ENCODE measurements at places on chromosomes 16 and 17.
A peak's percentile ranks its signal among the peaks of the same experiment; 100 is the strongest.

GRCh38 chr16:70746040-70746707 is 54.8 kb downstream of the VAC14 start:
- DNase-seq: no peak

GRCh38 chr17:927611-928461 is 51.7 kb downstream of the NXN start:
- no peak for DNase-seq

DNA sequence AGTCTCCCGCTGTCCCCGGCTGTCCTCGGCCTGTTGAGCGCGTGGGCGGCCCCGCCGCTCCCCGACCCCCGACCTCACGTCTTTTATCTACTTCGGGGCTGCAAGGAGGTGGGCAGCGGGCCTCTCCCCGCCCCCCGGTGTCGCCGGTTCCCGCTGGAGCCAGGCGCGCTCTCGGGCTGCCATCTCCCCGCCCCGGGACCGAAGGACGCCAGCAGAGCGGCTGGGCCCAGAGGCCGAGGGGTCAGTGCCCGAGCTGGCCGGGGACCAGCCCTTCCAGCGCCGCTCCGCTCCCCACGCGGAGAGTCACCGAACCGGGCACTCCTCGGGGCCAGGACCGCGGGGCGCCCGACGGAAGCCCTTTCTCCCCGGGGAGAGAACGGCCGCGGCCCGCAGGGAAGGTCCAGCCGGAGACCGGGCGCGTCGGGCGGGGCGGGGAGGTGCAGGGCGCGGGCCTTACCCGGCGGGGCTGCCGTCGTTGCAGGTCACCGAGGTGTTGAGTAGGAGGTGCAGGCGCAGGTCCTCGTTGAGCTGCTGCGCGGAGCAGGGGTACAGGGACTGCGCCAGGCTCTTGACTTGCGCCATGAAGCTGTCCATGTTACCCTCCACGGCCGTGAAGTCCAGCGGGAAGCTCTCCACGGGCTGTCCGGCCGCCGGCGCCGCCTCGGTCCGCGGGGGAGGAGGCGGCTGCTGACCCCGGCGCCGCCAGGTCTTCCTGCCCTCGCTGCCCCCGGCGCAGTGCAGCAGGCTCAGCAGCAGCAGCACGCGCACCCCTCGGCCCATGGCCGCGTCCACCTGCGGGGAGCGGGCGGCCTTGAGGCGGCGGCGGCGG is 643 bp downstream of the NOTUM start:
- DNase-seq: no peak

DNA sequence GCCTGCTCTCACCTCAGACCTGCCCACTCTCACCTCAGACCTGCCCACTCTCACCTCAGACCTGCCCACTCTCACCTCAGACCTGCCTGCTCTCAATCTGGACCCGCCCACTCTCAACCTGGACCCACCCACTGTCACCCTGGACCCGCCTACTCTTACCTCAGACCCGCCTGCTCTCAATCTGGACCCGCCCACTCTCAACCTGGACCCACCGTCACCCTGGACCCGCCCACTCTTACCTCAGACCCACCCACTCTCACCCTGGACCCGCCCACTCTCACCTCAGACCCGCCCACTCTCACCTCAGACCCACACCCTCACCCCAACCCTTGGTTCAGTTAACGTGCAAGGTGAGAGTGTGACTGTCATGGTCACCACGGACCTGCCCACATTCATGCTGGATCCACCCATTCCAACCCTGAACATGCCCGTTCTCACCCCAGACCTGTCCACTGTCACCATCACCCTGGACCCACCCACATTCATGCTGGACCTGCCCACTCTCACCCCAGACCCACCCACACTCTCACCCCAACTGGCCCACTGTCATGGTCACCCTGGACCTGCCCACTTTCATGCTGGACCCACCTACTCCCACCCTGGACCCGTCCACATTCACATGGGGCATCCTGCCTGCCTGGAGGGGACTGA is 31.2 kb upstream of the ENPP7 start:
- no peak for DNase-seq

DNA sequence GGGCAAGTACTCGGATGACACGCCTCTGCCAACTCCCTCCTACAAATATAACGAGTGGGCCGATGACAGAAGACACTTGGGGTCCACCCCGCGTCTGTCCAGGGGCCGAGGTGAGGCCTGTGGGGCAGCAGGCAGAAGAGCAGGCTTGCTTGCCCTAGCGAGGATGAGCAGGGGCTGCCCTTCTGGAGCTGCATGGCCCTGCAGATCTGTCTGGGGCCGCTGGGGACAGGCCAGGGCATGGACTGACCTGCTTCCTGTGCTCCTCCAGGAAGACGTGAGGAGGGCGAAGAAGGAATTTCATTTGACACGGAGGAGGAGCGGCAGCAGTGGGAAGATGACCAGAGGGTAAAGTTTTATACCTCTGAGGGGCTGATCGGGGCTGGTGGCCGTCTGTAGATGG is 5.3 kb downstream of the DHX38 start:
- DNase-seq: no peak

GRCh38 chr17:35942588-35943186 is 826 bp downstream of the LYZL6 start:
- DNase-seq: no peak

GRCh38 chr17:77002103-77003045 is 134.2 kb downstream of the MGAT5B start:
- DNase-seq: no peak

DNA sequence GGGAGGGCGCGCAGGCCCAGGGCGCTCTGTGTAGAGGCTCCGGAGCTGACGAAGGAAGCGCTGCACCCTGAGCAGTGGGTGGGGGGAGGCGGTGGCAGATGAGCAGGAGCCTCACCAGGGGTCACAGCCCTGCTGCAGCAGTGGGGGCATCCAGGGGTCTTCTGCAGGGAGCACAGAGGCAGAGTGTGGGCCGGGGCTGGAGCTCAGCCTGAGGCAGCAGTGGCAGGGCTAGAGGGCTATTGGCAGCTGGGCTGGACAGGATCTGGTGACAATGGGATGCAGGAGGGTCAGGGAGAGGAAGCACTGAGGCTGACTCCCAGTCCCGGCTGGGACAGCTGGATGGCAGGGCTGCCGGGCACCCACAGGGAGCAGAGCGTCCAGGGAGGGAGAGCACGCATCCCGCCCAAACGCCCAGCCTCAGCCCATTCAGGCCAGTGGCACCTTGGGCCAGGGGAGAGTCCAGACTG is 21.0 kb downstream of the KDM8 start:
- DNase-seq: no peak

GRCh38 chr16:47732122-47732521 is 271.0 kb downstream of the PHKB start:
- no peak for DNase-seq

GRCh38 chr16:49932946-49933345 is 77.0 kb upstream of the ZNF423 start:
- no peak for DNase-seq

DNA sequence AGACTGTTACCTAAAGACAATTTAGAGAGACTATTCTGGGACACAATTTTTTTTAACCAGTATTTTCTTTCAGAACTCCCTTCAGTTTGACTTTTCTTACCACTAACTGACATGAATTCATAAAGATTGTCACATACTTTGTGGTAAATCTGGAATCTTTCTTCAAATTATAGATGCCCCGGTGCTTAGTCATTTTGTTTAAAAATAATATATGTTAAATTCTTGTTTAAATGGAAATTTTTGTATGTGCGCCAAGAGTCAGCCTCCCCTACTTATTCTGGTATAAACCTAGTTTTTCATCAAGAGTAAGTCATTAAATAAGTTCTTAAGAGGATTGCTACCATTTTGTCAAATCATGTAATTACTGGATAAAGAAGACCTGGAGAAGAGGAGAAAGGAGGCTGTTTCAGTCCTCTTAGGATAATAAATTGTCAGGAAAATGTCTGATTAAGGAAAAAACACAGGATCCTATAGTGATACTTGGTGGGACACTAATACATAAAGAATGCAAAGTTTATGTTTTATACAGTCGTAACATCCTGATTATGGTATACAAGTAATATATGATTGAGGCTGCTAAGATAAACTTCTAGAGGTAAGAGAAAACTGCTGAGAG is 424.4 kb downstream of the PMP22 start:
- no peak for DNase-seq

DNA sequence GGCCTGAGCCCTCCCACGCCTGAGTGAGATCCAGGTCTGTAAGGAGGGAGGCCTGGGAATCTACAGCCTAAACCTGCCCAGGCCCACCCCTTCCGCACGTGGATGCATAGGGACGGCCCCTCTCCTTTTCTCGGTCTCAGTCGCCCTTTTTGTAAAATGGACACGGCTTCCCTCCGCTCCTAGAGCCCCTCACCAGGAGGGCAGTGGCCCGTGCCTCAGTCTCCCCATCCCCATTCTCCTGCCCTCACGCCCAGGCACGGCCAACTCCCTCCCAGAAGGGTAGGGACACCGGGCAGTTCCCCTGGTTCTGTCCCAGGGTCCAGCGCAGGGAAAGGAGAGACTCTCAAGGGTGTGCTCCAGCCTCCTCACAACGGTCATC is 48.1 kb downstream of the WNT3 start:
- no peak for DNase-seq

GRCh38 chr17:7296189-7296861 is 1.9 kb upstream of the YBX2 start:
- peak; percentile 16 for DNase-seq

GRCh38 chr16:53100889-53101288 is 46.1 kb downstream of the CHD9 start:
- DNase-seq: no peak

DNA sequence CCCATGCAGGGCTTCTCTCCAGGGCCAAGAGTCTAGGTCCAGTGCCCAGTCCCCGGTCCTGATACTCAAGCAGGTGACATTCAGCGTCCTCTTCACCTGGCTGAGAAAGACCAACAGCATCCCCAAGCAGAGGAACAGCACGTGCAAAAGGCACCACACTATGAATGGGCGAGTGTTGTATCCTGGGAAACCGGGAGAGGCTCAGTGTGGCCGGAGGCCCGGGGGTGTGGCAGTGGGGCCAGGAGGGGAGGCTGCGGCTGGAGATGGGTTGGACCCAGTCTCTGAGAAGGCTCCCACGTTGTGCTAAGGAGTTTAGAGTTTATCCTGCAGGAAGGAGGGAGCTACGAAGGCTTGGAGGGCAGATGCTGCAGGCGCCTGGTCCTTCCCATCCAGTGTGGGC is 13.5 kb downstream of the ABR start:
- no peak for DNase-seq

DNA sequence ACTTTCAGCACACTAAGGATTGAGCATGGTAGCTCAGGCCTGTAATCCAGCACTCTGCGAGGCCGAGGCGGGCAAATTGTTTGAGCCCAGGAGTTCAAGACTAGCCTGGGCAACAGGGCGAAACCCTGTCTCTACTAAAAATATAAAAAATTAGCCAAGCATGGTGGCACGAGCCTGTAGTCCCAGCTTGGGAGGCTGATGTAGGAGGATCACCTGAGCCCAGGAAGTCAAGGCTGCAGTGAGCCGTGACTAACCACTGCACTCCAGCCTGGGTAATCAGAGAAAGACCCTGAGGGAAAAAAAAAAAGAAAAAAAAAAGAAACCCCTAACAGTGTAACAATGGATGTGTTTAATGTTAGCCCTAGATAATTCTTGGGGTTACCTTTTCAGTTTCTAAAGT is 24.0 kb downstream of the PARN start:
- DNase-seq: no peak

GRCh38 chr17:47902039-47902744 is 6.2 kb downstream of the SP2 start:
- no peak for DNase-seq

DNA sequence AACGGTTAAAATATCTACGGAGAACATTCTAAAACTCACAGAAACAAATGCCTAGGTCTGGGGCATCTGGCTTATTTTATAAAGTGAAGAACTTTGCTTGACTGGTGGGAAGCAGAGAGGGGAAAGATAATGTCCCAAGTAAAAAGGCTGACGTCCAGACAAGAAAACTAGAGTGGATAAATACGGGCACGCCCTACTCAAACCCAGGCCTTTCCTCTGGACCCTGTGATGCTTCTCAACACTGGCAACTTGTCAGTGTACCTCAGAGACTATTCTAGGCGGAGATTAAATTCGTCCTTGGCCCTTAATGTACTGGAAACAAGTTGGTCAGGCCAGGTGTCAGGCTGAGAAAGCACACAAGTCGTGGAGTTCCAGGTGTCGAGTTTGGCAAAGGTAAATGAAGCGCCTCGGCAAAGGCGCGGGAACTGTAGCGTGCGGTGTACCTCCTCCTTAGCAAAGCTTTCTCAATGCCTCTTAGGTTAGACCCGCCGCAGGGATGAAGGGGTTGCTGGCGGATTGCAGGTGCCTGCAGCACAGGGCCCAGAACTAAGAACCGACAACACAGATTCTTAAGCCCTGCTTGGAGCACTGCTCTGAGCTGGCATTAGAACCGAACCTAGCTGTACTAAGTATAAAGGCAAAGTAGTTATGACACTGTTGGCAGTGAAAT is 668 bp upstream of the UNK start:
- no peak for DNase-seq

DNA sequence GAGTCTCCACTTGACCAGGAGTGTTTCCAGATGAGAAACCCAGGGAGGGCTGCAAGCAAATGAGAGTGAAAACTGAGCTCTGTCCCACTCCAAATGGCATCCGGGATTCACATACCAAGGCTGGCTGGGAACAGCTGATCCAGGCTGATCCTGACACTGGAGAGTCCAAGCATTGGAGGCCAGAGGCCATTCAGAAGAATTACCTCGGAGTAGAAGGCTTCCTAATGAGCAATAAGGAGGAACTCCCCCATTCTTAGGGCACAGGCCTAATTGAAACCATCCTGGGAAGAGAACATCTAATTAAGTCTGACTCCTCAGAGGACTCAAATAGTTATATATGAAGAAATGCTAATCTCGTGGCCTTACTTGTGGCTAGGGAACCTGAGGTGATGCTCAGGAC is 142.8 kb downstream of the PRKCA start:
- DNase-seq: peak; percentile 67

- no peak for DNase-seq
Measured at GRCh38 chr16:83859265-83859664, 39.6 kb upstream of the MLYCD start.
